ENCODE measurements at places on chromosomes 2 and 18. TPM values are rescaled to one million over a fixed set of nuclear protein-coding genes. Genes with fewer than 3 reads are reported as not detected.

- no peak for DNase-seq
These were observed 13.0 kb upstream of the KLF11 start for GRCh38 chr2:10030311-10030736.

- DNase-seq: no peak
These were observed 191.2 kb upstream of the CDH19 start for GRCh38 chr18:66795051-66795450.

- DNase-seq: no peak
These were observed 943.9 kb downstream of the EPHA4 start for GRCh38 chr2:220628252-220628651.

DNA sequence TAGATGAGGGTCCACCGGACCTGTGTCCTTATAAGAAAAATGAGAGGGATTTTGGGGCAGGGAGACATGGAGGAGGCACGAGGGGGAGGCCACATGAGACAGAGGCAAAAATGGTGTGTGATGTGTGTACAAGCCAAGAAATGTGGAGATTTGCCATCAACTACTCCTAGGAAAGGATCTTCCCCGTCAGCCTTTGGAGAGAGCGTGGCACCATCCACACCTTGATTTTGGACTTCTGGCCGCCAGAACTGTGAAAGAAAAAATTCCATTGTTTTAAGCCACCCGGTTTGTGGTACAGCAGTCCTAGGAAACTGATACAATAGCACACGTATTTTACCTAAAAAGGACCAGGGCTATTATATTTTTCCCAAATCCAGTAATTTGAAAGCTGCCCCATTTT lies 829.0 kb upstream of the SALL3 start:
- no peak for DNase-seq

DNA sequence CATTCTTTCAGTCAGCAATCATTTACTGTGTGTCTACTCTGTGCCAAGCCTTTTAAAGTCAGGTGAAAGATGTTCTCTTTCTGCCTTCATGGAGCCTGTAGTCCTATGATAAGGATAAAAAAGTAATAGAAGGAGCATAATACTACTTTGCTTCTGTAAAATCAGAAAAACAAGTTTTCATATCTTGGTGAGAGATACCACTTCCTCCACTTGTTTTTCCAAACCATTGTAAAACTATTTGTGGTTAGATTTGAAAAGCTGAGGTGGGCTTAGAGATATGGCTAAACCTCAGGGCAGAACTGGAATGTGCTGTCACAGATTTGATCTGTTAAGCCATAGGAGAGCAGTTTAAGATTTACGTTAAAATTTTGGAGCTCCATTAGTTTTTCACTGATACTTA lies 104.7 kb upstream of the FAM117B start:
- no peak for DNase-seq

GRCh38 chr2:149566652-149567051 lies 20.9 kb downstream of the MMADHC start:
- DNase-seq: no peak

The RGPD4 gene
- total RNA-seq: 0.08 TPM

The KATNAL2 gene
- 3.5 TPM for total RNA-seq

The CFLAR gene
- 187 TPM for total RNA-seq
